ENCODE measurements at places on chromosomes 12 and 14.

DNA sequence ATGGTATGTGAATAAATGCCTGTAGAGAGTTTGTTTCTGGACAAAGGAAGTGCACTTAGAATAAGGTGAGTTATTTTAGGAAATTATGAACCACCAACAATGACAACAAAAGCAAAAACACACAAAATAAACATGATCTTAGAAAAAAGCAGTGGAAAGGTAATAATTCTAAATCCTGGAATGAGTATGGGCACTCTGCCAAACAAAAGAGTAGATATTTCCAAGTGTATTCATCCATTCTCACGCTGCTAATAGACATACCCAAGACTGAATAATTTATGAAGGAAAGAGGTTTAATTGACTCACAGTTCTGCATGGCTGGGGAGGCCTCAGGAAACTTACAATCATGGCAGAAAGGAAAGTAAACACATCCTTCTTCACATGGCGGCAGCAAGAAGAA, 269.3 kb upstream of the NPAS3 start:
- no peak for DNase-seq

- DNase-seq, result no peak
Observed at GRCh38 chr14:95134304-95134933, 22.9 kb downstream of the DICER1 start.

- no peak for DNase-seq
Observed at GRCh38 chr12:114961491-114961890, 277.5 kb upstream of the TBX3 start.

GRCh38 chr14:33839193-33840076, 111.4 kb downstream of the EGLN3 start:
- peak; percentile 9 for DNase-seq

GRCh38 chr14:77565994-77566305, 50.5 kb downstream of the SPTLC2 start:
- no peak for DNase-seq

DNA sequence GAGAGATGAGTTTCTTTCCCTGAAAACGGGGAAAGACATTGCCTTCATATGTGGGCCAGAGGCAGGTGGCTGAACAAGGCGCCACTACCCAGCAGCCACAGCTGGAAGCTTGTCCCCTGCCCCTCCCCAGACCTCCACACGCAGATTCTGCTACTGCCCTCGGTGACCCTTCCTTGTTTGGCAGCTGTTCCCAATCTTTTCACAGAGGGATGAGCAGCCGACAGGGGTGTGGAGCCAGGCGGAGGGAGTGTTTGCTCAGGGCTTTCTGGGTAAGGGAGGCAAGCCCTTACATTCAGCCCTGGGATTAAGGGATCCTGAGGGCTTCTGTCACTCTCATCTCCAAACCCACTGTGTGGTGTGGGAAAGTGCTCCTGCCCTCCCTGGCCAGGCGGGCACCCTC, 4.5 kb upstream of the KRT4 start:
- no peak for DNase-seq

GRCh38 chr14:72682188-72682587, 211.7 kb downstream of the DPF3 start:
- DNase-seq, result no peak

- no peak for DNase-seq
Observed at GRCh38 chr12:119630223-119630780, 36.7 kb downstream of the TMEM233 start.

GRCh38 chr14:67463900-67464299, 24.6 kb downstream of the TMEM229B start:
- no peak for DNase-seq

DNA sequence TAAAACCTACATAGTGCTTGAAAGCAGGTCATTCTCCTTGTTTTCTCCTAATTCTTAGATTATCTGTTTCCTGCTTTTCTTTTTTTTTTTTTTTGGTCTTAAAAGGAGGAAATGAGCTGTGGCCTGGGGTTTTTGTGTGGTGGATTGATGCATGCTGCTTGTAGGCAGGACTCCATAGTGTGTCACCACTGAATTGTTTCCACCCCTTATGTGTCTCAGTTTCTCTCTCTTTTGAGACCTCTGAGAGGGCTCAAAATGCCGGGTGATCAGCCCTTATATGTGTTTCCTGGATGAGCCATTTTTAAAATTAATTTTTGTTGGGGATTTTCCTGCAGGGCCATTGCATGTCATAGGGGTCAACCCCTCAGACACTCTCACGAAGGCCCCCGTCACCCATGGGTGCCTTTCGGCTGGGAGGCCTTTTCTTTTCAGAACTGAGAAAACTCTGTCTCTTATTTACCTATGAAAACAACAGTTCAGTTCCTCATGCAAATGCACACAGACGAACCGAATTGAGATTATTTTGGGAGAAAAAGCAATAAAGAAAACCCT, 32.0 kb upstream of the LRRK2 start:
- no peak for DNase-seq

DNA sequence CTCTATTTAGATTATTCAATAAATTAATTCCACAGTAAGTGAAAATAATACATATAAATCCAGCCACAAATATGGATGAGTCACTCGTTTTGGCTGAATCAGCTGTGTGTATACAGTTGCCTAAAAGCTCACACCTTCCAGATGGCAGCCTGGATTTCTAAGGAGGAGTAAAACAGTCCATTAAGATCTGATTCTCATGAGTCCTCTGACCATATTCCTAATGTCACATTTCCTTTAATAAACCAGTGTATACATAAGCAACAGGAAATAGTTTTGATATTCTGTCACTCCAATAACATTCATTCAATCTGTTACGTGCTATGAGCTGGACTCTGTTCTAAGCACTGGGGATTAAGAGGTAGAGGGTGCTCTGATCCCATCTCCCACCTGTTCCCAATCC, 21.8 kb downstream of the MDM1 start:
- DNase-seq, result no peak

- no peak for DNase-seq
Observed at GRCh38 chr12:69431591-69432222, 38.5 kb upstream of the FRS2 start.

DNA sequence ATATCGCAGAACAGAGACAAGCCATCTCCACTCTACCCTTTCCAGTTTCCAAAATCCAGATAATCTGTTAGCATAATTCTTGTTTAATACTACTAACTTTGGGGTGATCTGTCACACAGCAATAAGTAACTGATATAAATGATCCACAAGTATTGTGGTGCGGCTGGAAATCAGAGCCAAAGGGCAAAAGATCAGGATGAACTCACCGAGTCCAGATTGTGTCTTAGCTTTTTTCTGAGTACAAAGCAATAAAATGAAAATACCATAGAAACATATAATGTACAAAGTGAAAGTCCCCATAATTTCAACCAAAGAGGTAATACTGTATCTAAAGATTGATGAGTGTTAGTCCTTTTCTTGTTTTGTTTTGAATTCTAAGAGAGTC, 17.4 kb downstream of the HECTD1 start:
- no peak for DNase-seq

Data from hematopoietic multipotent progenitor cell (in vitro differentiated cells).